Activated CD4-positive, alpha-beta T cell treated with anti-CD3 and anti-CD28 coated beads for 48 hours (primary cell): ENCODE measurements at places on chromosomes 13 and 19.

- DNase-seq = no peak
Measured at GRCh38 chr13:52903320-52903719, 54.9 kb upstream of the PCDH8 start.

DNA sequence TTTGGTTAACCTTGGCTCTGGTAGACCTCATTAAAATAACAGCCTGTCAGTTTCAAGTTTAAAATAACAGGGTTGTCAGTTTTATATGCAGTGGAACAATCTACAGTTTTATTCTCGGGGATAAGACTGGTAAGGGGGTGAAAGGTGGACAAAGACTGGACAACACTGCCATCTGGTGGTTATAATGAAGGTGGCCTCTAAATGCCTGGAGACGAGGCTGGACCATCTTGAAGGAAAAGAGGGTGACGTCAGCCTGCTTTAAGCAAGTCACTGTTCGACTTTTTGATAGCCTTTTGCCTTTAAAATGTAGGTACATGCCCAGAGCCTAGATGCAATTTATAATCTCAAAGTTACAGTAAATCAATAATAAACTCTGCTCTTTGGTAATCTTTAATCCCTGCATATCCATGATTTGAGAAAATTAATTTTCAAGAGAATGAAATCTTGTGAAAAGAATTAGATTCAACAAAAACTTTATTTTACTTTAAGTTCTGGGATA is 117.0 kb downstream of the DCT start:
- DNase-seq = peak; percentile 76

DNA sequence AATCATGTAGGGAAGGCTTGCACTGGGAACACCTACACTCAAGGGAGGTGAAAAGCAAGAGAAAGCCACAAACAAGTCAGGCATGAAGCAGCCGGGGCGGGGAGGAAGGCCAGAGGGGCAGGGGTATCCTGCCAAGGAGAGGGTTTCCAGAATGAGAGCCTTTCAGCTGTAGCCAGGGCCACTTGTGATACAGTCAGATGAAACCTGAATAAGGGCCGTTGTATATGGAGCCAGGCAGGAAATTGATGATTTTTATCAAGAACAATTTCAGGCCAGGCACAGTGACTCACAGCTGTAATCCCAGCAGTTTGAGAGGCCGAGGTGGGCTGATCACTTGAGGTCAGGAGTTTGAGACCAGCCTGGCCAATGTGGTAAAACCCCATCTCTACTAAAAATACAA is 4.4 kb downstream of the TRPM4 start:
- DNase-seq = no peak

DNA sequence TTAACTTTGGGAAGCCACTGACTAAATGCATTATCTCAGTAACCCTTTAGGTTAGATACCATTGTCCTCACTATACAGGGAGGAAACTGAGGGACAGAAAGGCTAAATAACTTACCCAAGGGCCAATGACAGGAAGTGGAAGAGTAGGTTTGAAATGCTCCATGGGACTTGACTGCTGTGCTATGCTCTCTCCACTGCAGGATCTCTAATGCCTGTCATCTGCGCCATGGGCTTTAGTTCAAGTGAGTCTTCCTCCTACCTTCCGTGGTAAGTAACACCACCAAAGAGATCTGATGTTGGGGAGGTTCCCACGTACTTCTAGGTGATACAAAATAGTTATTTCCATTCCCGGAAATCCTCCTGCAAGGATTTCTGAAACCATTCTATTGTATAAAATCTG is 3.7 kb downstream of the DLEU7 start:
- no peak for DNase-seq

- DNase-seq = no peak
Measured at GRCh38 chr19:14871619-14872230, 14.2 kb downstream of the OR7A17 start.

GRCh38 chr19:4379383-4380253 is 20.7 kb downstream of the SH3GL1 start:
- DNase-seq = peak; percentile 57

DNA sequence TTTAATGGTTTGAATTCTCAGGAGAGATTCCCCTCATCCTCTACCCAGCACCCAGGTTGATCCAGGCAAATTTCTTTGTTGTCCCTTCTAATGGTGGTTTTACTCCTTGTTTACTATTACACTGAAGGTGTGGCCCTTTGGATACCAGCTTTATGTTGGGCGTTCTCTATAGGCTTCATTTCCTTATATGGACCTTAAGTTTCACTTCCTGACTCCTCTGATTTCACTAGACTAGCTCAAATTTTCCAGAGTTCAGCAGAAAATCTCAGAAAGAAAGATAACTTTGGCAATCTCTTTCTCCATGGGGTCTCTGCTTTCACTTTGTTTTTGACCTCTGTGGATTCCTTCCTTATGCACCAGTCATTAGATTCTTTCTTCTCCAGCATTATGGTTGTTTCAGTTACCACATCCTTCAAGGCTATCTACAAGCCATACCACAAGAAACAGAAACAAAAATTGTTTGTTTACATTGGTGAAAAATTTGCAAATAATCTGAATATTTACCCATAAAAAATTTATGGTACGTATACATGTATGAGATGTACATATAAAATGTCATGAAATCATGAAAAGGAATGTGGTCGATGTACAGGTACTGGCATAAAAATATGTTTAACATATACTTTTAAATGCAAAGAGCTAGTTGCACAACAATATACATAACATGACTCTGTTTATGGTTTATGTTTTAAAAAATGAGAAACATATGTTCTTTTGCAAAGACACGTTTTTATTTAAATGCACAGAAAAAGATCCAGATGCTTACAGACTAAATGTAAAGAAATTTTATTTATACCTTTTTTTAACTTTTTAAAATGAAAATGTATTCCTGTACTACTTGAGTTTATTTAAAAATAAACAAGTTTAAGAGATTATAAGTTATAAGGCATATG is 212.6 kb downstream of the LACC1 start:
- DNase-seq = no peak

GRCh38 chr19:1261538-1261797 is 7.7 kb upstream of the CIRBP start:
- peak; percentile 44 for DNase-seq

DNA sequence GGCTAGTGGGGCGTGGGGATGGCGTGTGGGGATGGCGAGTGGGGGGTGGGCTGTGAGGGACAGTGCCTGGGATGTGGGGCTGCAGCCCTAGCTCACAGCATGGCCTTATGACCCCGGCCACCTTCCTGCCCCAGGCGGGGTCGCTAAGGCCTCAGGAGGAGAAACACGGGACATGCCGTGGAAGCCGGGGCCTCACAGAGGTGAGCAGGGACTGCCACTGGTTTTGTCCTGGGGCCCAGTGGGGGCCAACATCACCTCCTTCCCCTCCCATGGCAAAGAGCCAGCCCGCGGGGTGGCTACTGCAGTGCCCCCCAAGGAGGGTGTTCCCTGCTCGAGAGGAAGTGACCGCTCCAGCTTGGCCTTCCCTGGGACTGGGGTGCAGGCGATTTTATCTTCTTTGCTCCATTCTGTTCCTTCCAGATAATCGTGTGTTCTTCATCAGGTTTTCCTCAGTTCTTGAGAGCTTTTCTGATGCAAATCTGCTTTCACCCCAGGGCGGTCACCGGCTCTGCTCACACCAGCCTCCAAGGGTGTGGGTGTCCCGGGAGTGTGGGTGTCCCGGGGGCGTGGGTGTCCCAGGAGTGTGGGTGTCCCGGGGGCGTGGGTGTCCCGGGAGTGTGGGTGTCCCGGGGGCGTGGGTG is 1.2 kb downstream of the F7 start:
- DNase-seq = peak; percentile 36

DNA sequence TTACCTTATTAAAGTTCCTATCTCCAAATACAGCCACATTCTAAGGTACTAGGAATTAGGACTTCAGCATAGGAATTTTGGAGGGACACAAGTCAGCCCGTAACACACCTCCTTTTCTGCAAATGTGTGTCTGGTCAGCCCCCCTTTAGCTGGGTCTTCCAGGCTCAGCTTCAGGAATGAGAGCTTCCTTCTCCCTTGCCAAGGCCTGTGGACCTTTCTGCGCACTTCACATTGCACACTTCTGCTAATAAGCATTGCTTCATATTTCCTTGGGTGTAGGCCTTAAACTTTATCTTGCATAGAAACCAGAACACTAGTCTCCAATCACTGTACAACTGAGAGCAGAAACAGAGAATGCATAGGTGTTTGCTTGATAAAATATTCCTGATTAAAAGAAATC is 4.5 kb upstream of the STK24 start:
- no peak for DNase-seq

- DNase-seq = no peak
Measured at GRCh38 chr13:42239161-42239560, 32.8 kb upstream of the AKAP11 start.

DNA sequence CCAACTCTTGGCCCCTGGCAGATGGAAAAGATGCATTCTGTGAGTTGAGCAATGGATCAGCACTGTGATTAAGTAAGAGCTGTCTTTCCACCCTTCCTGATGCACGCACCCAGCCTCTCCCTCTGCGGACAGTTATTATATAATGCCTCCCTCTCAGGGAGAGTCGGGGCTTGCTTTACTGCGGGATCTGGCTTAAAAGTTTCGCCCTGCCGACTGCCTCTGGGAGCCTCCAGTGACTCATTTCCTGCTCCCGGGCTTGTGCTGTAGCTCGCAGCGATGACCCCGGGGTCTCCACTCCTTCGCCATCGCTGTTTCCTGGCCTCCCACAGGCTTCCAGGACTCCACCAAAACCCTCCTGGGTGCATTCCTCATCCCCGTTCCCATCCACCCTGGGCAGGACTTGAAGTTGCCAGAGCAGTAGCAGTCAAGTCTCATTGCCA is 107.4 kb upstream of the SLC7A1 start:
- DNase-seq = no peak

DNA sequence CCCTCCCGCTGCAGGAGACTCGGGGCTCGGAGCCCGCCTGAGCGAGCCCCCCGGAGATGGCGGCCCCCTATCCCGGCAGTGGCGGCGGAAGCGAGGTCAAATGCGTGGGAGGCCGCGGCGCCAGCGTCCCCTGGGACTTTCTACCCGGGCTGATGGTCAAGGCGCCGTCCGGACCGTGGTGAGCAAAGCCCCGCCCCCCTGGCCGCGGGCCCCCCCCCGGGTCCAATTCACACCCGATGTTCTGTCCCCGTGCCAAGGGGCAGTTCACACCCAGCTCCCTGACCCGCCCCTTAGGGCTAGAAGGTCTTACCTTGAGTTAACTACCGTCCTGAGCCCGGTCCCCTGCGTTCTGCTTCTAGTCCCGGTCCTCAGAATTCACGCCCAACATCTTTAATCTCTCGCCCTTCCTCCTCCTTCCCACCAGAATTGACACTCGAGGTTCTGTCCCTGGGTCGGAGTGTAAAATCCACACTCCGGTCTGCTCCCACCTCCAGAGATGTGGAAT is 1.4 kb downstream of the NPAS1 start:
- DNase-seq = no peak

DNA sequence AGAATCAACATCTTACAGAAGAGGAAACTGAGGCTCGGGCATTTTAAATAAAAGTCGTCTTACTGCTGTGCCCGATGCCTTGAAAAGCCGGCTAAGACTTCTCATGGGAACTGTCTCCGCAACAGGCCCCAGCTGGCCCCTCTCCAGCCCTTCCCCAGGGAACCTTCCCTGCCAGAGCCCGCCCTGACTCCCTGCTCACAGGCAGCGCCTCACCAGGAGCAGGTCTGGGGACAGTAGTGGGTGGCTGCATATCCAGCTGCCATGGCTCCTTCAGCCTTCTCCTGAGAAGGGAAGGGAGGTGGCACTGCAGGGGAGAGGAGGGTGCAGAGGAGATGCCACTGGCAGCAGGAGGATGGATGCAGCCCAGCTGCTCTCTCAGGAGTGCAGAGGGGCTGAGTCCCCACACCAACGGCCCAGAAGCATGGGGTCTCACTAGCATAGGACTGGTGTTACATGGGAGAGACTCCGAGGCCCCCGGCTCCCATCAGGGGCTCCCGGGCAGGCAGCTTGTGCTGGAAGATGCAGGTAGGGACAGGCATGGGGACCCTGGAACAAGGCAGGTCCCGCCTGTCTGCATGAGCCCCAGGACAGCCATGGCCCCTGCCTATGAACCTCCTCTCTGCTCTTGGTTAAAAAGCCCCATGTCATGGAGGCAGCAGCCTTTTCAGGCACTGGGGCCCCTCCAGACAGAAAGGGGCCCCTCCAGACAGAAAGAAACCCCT is 216.4 kb upstream of the SGCG start:
- no peak for DNase-seq

DNA sequence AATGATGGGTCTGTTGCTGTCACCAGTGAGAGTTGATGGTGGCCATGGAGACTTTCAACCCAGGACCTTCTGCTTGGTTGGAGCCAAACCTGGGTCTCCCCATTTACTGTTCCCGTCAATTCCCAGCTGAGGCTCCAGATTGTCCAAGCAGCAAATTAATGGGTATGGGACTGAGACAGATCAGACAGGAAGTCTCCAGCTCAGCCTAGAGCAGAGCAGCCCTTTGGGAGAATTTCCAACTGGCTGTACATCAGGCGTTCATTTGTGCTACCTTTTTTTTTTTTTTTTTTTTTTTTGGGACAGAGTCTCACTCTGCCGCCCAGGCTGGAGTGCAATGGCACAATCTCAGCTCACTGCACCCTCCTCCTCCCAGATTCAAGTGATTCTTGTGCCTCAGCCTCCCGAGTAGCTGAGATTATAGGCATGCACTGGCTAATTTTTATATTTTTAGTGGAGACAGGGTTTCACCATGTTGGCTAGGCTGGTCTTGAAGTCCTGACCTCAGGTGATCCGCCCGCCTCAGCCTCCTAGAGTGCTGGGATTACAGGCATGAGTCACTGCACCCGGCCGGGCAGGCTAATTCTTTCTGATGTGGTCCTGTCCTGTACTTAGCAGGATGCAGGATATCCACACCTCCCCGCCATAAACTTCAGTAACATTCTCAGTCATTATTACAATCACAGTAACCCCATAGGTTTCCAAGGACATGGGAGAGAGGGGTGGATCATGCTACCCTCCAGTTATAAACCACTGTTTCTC is 9.3 kb downstream of the MAP3K10 start:
- no peak for DNase-seq

DNA sequence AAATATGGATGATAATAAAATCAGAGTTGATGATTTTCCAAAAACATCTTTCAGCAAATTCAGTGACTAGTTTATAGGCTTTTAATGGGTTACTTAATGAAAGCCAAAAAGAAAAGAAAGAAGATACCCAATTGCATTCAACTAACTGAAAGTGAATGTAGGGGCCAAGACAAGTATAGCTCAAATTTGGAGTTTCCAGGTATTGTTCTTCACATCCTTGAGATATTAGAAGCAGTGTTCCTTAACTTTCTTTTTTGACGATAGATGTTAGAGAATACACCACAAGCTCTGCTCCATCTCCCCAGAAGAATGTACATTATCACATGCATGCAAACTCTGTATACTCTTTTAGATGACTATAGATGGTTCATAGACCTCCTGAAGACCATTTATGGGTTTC is 43.6 kb downstream of the PDS5B start:
- no peak for DNase-seq

- DNase-seq = peak; percentile 54
Measured at GRCh38 chr13:31909864-31910551, 121.6 kb upstream of the FRY start.

GRCh38 chr19:17686023-17686521 is 2.1 kb downstream of the UNC13A start:
- DNase-seq = no peak

GRCh38 chr13:96958286-96958891 is 35.9 kb downstream of the OXGR1 start:
- no peak for DNase-seq
